Panc1 (cell line): ENCODE measurements at places on chromosomes 7 and 10. TPM values are rescaled to one million over a fixed set of nuclear protein-coding genes. Genes with fewer than 3 reads are reported as not detected.

TNRC18 gene
- 148 TPM for total RNA-seq

SPDYE5 gene
- total RNA-seq = not detected

GRCh38 chr10:110430340-110431273 lies 67.1 kb upstream of the DUSP5 start:
- H3K36me3 ChIP-seq = no peaks in the 10 kb centered on the region
- H3K27me3 ChIP-seq = no peaks in the 10 kb centered on the region
- no peak for DNase-seq

DNA sequence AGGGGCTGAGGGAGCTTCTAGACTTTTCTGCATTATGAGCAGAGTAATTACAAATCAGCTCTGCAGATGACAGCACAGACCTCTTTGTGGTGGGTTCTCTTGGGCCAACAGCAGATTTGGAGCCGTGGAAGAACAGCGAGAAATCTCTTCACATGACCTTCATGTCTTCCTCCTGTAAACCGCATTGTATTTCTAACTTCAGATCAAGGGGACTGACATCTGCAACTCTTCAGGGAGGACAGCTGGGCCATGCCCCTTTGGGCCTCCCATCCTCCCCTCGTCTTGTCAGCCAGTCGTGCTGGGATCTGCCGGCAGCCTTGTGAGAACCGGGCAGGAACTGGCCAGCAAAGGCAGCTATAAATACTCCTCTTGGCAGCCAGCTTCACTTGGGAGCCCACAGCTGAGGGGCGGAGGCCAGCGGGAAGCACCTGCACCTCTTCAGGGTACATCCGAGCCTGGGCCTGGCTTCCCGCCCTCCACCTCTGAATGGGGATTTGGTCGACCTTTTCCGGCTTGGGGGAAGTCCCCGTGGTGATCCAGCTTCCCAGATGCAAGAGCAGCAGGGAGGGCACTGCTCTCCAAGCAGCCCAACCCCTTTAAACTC lies 54.7 kb downstream of the STEAP1B start:
- H3K27ac ChIP-seq = no peak overlapping the region
- H3K4me3 ChIP-seq = no peak overlapping the region
- no peaks in the 10 kb centered on the region for H3K27me3 ChIP-seq

DNA sequence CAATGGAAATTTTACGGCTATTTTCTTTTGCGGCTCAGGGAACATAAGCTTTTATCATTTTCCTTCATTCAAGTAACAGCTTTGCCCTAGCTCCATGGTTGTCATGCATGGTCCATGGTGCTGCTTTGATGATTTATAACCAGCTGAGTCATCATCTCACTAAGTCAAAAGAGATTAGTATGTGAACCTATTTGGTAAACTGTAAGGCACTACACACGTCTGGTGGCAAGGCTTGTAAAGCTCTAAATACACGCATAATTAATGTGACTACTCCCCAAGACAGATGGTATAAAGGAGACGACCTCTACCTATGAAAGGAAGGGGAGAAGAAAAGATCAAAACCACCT lies 340.2 kb downstream of the KCNMA1 start:
- H3K36me3 ChIP-seq = no peaks in the 10 kb centered on the region
- H3K4me1 ChIP-seq = peaks cover 2% of the 10 kb centered on the region; the same call in 1 of the 2 replicates
- H3K27me3 ChIP-seq = no peaks in the 10 kb centered on the region
- no peak for DNase-seq
- no peak overlapping the region for H3K4me3 ChIP-seq

- H3K27me3 ChIP-seq = peaks cover 14% of the 10 kb centered on the region
- no peak overlapping the region for H3K4me3 ChIP-seq
- no peak overlapping the region for H3K27ac ChIP-seq
- H3K36me3 ChIP-seq = no peaks in the 10 kb centered on the region
- no peaks in the 10 kb centered on the region; the same call in 1 of the 2 replicates for H3K4me1 ChIP-seq
These were observed 451.1 kb upstream of the ZMIZ1 start for GRCh38 chr10:78617631-78618030.

OR6V1 gene
- not detected for total RNA-seq
